ENCODE measurements at places on chromosomes 1 and 21.

DNA sequence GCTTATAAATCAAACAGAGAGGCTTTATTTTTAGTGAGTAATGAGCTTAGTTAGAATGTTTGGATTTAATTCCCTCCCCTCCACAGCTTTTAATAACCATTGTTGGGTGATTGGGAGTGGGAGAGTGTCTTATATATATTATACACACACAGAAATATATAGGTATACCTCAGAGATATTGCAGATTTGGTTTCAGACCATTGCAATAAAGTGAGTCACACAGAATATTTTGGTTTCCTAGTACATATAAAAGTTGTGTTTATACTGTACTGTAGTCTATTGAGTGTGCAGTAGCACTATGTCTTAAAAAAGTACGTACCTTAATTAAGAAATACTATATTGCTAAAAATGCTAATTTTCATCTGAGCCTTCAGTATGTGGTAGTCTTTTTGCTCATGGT lies 44.4 kb downstream of the RPS6KC1 start:
- DNase-seq: no peak

DNA sequence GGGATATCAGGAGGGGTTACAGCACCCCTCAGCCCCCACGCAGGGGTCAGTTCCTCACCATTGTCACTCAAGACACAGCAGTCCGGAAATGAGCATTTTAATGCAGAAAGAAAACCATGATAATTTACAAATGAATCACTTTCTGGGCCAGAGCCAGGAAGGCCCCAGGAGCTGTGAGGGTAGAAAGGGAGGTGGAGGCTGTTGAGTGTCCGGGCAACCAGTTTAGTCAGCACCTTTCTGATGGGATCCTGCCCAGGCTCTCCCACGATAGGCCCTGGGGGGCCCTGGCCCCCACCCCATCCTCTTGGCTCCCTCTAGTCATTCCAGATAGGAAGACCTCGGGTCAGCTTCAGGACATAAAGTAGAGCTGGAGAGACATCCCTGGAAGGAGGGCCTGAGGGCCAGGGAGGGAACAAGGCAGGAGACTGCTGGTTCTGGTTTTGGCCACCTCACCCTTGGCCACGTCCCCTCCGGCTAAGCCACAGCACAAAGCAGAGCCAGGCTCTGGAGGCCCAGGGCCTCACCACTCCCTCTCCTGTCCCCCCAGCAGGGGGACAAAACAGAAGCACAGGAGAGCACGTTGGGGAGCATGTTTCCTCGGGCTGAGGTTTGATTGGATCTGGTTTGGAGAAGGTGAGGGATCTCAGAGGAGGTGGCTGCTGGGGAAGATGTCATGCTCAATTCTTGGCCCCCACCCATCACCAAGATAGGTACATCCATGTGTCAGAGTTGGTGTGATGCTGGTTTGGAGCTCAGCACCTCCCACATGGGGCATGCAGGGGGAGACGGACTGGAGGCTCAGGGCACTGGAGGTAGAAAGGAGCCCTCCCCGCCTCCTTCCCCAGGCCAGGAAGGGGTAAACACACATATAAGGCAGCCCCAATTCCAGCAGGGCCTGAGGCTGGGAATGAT lies 20.6 kb downstream of the ETNK2 start:
- DNase-seq: no peak

DNA sequence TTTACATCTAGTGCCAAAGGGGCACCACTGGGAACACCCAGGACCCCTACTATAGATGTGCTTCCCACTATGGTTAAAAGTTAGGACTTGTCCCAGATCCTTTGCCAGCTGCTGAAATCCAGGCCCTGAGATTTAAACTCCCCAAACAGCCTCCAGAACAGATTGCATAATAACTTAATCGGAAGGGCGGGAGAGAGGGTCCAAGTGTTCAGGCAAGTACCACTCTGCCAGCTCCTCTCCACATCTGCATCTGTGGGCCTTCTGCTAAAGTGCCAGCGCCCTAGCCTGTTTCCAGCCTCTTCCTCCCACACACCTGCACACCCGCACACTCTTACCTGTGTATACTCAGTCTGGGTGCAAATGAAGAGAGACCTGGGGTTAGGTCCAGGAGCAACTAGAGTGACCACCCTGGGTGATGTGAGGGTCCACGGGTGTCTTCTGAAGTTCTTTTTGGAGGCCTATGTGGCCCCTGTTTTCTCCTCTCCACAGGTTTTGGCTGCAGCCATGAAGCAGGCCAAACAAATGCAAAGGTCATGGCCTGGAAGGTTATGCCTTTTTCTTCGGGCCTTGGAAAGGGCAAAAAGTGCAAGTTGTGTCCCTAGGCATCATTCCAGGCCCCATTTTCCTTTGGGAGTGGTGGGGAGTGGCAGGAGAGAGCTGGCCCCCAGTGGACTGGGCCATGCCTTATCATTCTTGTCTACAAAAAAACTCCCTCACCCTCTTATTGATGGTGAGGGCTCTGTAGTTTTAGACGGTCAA lies 29.3 kb downstream of the KIRREL1 start:
- no peak for DNase-seq

- peak; percentile 42 for DNase-seq
Measured at GRCh38 chr1:222310836-222311235, 237.1 kb downstream of the HHIPL2 start.

Measured in activated CD8-positive, alpha-beta memory T cell treated with anti-CD3 and anti-CD28 coated beads, Interleukin-2, amount 10 ng/mL, durations not matched to agents 7 days and 5 days (primary cell).